ENCODE measurements at places on chromosomes 2 and 18.

GRCh38 chr2:197207598-197207997 lies 103.0 kb downstream of the ANKRD44 start:
- no peak for DNase-seq

DNA sequence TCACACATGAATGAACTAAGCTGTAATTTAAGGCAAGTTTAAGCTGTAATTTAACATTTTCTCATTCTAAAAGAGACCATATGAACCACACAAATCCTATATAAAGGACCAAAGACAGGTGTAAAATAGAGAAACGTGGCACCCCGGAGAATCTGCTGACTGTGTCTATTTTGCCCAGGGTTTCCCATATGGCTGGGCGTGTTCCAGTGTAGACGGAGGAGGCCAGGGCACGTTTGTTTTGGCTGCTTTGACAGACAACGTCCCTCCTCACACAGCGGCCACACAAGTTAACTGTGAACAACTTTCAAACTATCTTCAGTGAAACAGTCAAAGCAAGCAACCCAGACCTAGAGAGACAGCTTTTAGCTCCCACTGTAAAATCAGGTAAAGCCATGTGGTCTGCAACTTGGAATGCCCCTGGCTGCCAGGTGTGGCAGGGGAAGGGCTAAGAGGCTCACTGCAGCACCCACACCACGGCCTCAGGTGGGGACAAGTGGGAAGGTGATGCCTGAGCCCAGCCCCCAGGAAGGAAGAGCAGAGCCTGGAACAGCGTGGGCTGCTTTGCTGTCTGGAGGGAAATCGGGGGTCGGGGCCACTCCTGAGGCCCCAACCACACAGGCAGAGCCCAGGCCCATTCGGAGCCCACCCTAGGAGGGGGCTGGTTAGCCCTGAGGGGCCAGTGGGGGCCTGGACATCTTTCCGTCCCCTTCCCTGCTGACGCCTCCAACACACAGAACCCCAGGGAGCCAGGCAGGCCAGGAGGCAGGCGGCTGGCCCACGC lies 40.7 kb downstream of the SLC66A2 start:
- DNase-seq, result no peak

DNA sequence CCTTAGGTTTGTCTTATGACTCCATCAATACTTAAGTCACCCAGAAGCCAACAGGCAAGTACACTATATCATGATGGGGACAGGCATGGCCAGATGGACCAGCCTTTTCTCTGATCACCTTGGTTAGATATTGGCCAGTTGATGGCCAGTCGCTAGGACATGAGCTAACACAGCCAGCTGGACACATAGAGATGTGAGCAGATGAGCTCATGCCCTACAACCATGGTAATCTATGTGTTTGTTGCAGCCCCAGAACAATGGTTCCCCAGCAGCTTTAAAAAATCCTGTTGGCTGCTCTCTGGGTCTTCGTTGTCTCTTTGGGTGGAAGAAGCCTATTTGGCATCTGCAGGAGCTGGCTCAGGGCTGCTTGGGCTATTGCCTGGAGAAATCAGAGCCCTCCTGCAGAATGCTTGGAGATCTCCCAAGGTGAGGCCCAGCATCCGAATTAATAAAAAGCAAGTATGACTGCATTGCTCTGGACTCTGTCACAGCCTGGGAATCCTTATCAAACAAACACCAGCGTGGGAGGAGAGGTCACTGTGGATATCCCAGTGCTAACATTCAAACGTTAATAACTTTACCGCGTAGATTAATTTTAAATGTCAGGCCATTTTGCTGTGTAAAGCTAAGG lies 62.3 kb upstream of the KLHL29 start:
- DNase-seq, result no peak

- DNase-seq, result no peak
These were observed 224.1 kb downstream of the PHLPP1 start for GRCh38 chr18:62939433-62939832.

DNA sequence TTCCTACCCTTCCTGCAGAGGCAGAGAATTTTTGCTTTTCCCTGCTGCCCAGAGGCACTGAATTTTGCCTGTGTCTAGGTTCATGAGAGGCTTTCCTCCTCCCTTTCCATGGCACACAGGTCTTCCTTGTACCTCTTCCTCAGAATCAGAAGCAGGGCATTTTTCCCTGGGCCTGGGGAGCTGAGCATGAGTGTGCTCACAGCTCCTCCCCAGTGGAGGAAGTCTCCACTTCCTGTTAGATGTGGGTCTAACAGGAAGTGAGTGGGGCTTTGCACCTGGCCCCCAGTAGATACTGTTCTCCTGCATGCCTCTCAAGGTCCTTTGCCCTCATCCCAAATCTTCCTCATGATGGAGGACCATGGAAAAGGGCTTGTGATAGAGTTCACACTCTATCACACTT lies 297.2 kb upstream of the FIGN start:
- DNase-seq, result no peak

DNA sequence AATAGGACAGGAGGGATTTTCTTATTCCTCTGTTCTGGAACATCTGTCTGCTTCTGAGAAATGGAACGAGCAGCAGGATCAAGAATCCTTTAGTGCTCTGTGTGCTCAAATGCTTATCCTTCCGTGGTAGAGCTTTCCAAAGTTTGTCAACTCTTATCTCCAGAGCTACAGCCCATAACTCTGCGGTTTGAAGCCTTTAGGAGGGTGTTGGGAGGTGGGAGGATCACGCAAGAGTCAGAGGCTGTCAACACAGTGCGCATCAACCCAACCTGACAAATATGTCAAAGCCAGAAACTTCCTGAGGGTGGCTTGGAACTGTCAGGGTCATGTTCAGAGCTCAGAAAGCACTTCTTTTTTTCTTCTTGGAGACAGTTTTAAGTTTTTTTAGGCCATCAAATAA lies 95.9 kb downstream of the CRIM1 start:
- DNase-seq, result no peak

GRCh38 chr2:238743243-238744065 lies 104.4 kb upstream of the TWIST2 start:
- peak; percentile 6 for DNase-seq

- no peak for DNase-seq
These were observed 63.2 kb downstream of the ZEB2 start for GRCh38 chr2:144456680-144457079.

DNA sequence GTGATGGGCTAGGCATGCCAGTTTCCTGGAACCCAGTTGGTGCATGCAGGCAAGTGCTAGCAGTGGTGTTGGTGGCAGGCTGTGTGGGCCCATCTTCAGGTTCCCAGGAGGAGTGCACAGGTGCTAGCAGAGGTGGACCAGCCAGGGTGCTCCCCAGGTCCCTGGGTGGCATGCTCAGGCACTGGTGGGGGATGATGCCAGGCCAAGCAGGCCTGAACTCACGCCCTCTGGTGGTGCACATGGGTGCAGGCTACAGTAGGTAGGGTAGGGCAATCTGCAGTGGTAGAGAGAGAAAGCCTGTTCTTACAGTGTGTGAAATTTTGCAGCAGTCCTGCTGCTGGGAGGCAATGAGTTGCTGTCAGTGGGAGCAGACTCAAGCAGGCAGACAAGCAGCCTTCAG lies 1651.8 kb downstream of the DPP10 start:
- no peak for DNase-seq
